ENCODE measurements at places on chromosomes 4 and X.

GRCh38 chr4:163638909-163639308 lies 144.4 kb downstream of the TMA16 start:
- DNase-seq = no peak

GRCh38 chr4:149370785-149371420 lies 444.7 kb downstream of the IQCM start:
- DNase-seq = peak; percentile 28

DNA sequence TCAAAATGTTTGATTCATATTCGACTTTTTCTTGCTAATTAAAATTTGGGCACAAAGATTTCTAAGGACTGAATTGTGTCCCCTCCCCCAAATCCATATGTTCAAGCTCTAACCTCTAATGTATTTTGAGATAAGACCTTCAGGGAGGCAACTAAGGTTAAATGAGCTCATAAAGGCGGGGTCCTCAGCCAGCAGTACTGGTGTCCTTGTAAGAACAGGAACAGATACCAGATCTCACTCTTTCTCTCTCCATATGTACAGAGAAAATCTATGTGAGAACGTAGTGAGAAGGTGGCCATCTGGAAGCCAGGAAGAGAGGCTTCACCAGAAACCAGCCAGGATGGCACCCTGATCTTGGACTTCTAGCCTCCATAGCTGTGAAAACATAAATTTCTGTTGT lies 116.9 kb downstream of the VEGFC start:
- no peak for DNase-seq

GRCh38 chrX:122219226-122219625 lies 964.9 kb upstream of the GRIA3 start:
- no peak for DNase-seq

- DNase-seq = no peak
Measured at GRCh38 chr4:111027526-111027925, 404.6 kb upstream of the PITX2 start.

DNA sequence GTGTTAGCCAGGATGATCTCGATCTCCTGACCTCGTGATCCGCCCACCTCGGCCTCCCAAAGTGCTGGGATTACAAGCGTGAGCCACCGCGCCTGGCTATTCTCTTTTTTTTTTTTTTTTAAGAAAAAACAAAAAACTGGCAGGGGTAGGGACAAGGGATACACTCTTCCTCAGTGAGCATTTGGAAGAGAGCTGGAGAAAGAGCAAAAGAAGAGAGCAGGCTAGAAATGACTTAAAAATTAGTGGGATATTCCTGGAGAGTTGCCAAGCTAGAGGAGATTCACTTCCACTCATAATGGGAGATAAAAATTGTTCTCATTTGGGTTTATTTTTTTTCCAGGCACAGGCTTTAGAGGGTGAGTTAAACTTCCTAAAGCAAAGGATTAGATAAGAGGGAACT lies 140.0 kb upstream of the SCML1 start:
- DNase-seq = peak; percentile 8

GRCh38 chrX:24081661-24082154 lies 27.0 kb downstream of the EIF2S3 start:
- DNase-seq = peak; percentile 91

DNA sequence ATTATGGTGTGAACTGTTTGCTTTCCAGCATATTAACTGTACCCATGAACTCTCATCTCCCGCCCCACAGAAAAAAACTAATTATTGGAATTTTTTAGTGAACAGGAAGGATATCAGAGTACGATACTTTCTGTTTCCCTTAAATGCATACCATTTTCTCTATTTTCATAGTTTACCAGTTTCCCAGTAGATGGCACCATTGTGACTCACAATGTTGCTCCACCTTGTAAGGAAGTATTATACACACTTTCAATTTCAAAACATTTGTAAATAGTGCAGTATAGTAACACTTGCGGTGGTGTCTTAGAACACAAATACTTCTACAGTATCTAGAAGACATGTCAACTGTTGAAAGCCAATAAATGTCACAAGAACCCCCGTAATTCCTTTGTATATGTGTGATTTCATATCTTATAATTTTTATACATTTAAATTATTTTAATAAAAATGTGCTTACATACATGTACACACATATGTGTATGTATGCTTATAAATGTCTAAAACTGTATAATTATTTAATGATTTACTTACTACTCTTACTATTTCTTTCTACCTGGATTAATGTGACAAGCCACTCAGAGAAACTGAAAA lies 167.3 kb downstream of the SLIT2 start:
- DNase-seq = peak; percentile 42

GRCh38 chrX:119121341-119121740 lies 6.3 kb downstream of the KIAA1210 start:
- no peak for DNase-seq

DNA sequence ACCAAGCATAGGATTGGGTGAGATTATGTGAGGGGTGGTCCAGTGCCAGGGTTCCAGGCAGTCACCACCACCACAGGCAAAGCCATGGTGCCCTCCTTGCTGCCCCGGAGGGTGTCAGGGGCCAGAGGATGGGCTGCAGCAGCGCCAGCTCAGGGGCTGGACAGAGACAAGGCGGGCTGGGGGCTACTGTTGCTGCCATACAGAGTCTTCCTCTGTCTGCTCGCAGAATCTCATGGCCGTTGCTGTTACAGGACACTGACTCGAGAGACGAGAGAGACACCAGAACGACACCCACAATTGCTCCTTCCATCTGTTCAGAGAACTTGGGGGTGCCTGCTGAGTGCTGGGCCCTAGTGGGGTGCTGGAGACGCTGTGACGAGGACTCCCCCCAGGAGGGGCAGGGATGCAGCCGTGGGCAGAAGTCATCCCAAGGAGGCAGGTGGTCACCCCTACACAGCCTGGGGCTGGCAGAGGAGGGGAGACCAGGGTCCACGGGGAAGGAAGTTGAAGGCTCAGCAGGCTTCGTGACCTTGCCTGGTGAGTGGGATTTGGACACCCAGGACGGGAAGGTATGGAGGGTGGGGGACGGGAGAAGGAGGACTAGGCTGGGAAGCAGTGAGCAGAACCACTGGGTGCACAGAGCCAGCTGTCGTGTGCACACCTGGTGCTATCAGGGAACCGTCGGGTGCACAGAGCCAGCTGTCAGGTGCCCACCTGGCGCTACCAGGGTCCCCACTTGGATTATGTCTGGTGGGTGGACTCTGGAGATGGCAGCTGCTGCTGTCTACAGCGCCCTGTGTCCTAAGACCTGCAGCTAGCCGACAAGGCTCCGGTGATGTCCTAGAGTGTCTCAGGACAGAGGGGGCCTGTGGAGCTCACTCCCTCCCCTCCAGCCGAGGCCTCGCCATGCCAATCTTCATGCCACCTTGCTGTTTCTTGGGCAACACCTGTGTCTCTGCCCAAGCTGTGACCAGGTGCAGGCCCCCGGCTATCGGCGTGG lies 43.9 kb upstream of the HMX1 start:
- no peak for DNase-seq

- DNase-seq = no peak
Measured at GRCh38 chr4:84501721-84502267, 2.7 kb upstream of the NKX6-1 start.

DNA sequence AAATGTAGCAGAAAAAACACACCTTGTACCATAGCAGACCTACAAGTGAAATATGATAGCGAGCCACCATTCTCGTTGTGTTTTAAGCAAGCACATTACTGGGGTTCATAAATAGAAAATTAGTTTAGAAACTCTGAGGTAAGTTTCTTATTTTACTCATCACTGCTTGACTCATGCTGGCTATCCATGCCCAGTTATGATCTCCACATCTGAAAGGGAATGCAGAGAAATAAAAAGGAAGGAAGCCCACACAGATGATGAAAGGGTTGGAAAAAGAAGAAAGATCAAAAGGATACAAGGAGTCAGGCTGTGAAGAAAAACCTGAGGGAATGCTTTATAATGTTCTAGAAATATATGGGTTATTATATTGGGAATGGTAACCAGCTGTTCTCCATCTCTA lies 54.5 kb downstream of the CAMK2D start:
- no peak for DNase-seq

- DNase-seq = no peak
Measured at GRCh38 chr4:113086172-113086695, 36.8 kb downstream of the ANK2 start.

DNA sequence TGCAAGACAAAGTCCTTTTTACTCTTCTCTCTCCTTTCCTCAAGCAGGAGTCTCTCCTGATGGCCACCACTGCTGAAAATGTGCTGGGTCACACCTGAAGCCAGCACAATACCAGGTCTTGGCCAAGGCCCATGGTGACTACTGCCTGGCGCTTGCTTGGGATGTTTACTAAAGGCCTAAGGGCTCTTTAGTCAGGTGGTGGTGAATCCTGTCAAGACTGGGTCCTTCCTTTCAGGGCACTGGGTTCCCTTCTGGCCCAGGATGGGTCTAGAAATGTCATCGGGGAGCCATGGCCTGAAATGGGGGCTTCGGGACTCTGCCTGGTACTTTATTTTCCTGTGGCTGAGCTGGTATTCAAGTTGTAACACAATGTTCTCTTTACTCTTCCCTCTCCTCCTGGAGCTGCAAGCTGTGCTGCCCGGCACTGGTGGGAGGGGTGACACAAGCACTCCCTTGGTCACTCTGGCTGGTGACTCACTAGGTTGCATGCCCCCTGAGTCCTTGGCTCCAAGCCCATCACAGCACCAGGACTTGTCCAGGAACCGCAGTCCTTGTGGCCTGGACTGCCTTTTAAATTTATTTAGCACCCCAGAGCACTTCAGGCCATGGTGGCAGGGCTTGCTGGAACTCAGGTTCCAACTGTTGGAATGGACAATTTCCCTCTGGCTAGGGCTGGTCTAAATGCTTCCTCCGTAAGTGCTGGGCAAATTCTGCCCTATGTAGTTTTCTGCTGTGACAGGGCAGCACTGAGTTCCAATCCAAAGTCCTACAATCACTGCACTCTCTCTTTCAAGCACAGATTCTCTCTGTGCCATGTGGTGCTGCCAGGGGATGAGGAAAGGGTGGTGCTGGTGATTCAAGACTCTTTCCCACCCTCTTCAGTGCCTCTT lies 11.3 kb downstream of the ARL13A start:
- peak; percentile 71 for DNase-seq

DNA sequence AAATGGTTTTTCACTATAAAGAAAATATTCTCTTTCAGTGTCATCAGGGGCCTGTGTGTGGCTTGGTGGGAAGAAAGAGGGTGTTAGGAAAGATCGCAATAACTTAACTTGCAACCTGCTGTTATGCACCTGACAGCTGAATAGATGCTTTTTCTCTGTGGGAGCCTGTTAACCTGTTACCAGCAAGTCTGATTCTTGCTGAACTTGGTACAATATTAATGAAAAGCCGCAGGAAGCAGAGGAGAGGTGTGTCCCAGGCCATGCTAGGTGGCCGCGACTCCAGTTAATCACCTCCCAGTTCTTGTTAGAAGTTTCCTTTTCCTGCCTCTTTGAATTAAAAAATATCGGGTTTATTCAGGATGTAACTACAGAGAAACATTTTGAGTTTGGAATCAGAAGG lies 494.8 kb upstream of the AGA start:
- peak; percentile 31 for DNase-seq

- no peak for DNase-seq
Measured at GRCh38 chrX:138020941-138021340, 455.0 kb downstream of the ZIC3 start.

- DNase-seq = no peak
Measured at GRCh38 chr4:101331017-101331416, 16.3 kb downstream of the PPP3CA start.

DNA sequence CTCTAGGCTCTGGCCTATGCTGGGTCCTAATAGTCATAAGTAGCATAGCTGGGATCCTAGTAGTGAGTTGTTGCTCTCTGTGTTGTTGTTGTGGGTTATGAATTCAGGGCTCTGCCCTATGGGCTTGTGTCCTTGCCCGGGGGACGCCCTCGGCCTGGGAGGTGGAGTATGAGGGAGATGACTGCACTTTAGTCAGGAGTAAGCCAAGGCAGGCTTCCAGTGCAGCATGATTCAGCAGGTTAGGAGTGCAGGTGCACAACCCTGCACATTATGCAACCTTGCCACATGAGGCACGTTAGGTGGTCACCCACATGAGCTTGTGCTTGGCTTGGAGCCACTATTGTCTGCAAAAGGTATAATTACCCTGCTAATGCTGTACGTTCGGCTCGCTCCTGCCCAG lies 58.4 kb upstream of the CCDC149 start:
- DNase-seq = peak; percentile 68

DNA sequence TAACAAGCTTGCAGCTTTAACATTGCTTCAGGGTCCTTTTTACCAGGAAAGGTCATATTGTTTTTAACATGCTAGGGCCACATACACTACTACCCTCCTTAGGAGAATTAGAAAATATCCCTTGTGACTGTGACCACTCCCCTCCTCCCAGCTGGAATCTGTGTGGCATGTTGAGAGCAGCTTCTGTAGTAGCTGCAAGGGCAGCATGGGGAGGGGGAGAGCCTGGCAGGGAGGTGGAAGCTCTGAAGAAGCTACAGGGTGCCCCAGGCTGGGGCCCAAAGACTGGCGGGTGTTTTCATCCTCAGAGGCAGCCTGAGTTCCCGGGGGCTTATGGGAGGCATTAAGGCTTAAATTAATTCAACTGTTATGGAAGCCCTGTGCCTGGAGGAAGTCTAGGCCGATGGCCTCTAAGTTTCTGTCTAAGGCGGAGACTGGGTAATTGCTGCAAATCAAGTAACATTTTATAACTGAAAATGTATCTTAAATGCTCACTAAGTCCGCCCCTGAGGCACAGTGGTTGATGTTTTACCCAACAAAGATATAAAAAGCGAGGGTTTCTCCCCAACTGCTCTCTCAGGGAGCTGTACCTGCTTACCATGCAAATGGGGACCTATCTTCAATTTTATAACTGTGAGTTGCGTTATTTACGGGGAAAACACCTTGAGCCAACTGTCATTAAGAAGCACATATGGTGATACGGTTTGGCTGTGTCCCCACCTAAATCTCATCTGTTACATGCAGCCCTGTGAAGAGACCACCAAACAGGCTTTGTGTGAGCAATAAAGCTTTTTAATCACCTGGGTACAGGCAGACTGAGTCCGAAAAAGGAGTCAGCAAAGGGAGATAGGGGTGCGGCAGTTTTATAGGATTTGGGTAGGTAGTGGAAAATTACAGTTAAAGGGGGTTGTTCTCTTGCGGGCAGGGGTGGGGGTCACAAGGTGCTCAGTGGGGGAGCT lies 37.4 kb upstream of the STS start:
- DNase-seq = no peak

GRCh38 chr4:17535906-17536305 lies 20.9 kb downstream of the CLRN2 start:
- no peak for DNase-seq

GRCh38 chrX:103177556-103177955 lies 37.4 kb upstream of the BEX4 start:
- no peak for DNase-seq

- no peak for DNase-seq
Measured at GRCh38 chrX:51395480-51395809, 62.8 kb downstream of the NUDT10 start.

GRCh38 chr4:33512397-33512796 lies 2731.9 kb downstream of the ARAP2 start:
- DNase-seq = no peak

DNA sequence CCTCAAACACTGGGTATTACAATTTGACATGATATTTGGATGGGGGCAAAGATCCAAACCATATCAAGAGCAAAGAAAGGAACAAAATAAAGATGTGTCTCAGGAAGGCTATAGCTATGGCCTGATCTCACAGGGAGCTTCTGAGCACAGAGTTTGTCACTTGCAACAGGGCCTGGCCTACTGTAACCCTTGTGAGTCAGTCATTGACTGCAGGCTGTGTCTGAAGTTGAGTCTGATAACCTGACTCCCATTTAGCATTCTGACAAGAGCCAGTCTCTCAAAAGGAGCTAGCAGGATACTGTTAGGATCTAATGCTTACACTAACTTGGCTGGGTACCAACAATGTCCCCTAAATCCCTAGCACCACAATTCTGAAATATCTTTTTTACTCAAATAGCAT lies 612.5 kb upstream of the TECRL start:
- no peak for DNase-seq

GRCh38 chr4:25927361-25928195 lies 13.6 kb downstream of the SMIM20 start:
- DNase-seq = no peak

Data from Caki2 (cell line).